ENCODE measurements at places on chromosomes 11 and 22.

DNA sequence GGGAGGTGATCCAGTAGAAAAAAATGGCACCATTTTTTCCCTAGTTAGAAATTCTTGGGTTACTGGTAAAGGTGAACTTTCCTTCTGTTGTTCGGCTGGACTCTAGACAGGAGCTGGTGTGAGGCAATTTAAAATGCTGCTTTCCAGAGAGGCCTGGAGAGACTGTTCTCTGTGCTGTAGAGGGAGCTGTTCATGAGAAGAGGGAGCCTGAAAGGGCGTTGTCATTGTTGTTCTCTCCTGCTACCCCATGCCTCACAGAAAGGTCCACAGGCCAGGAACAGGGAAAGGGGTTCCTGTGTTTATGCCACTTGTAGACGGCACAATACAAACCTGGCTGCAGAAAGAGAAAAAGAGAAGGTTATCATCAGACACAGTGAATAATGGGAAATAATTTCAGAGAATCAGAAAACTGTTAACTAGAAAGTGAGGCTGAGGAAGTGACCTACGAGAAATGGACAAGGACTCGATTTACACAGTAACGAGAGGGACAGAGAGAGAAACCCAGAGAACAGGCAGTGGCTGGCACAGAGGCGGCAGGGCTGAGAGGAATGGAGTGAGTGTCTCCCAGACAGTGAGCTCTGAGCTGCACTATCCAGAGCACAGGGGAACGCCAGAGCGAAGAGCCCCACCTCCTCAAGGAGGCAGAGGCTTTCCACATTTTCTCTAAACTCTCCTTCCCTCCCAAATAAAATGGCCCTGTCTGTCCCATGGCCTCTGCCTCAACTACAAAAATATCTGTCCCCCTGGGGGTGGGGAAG is 109.2 kb downstream of the RRM1 start:
- no peak for DNase-seq

- DNase-seq = no peak
These were observed 112.2 kb downstream of the MTNR1B start for GRCh38 chr11:93081694-93082093.

DNA sequence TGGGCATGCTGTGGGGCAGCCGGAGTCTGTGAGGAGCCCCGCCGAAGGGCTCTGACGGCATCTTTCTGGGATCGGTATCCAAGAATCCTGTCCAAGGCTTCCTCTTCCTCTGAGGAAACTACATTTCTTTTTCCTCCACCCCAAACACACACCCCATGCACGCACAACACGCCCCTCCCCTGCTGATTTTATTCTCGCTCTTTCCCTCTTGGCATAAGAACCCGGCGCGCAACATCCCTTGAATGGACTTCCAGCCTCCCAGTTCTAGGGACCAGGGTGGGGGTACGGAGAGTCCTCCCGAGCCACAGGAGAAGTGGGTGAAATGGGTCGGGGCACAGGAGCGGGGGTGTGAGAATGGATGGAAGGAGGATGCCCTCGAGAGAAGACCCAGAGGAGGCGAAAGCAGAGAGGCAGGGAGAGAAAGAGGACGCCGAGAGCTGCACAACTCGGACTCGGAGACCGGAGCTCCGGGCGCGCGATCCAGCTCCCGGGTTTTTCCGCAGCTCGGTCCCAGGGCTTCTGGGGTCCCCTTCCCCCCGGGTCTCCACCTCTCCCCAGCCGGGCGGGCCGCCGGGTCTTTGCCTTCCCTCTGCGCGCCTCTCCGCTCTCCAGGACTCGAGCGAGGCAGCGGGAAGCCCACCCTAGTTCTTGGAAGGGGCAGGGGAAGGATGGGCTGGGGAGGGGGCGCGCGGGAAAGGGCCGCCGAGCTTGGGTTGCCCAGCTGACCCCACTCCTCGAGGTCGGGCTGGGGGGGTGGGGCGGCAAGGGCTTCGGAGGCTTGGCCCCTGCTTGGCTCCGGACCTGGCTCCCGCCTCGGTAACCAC is 1.5 kb upstream of the LARGE1 start:
- no peak for DNase-seq

- DNase-seq = no peak
These were observed 373.0 kb downstream of the CTTN start for GRCh38 chr11:70771099-70771885.

- no peak for DNase-seq
These were observed 1.4 kb downstream of the ASCL2 start for GRCh38 chr11:2268729-2269600.

DNA sequence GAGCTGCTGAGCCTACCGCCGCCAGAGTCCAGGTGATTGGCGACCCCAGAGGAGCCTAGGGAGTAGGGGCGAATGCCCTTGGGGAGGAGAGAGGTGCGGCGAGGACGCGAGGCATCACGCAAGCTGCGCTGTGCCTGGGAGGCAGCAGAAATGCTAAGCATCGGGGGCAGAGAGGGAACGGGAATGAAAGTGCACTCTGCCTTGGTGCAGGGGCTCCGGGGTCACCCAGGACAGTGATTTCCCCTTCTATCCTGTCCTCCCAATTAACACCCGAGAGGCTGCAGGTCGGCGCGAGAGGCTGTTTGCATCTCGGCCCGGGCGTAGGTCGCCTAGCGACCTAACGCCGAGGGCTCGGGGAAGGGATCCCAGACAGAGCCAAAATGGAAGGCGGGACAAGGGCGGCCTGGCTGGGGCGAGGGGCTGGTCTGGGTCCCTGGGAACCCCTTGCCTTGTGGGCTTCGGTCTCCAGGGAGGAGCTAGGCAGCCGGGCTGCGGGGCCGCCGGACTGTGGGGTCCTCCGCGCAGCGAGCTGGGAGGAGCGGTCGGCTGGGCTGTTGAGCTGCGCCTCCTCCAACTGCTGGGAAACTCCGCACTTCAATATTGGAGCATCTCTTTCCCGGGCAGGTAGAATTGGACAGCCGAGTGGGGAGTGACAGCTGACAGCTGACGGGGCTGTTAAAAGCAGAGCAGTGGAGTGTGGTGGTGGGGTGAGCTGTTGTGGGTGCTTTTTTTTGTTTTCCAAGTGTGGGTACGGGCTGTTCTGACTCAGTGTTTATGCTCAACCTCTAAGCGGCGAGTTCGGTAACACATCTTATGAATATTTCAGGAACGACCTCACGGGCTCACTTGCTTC is 657 bp downstream of the ELMOD1 start:
- no peak for DNase-seq

- DNase-seq = no peak
These were observed 71.8 kb upstream of the PARVG start for GRCh38 chr22:44108806-44109385.

GRCh38 chr11:109865548-109866186 is 227.5 kb upstream of the ZC3H12C start:
- no peak for DNase-seq

- DNase-seq = no peak
These were observed 2.8 kb upstream of the TNFRSF13C start for GRCh38 chr22:41929418-41929810.

GRCh38 chr11:57804466-57804865 is 42.9 kb downstream of the CTNND1 start:
- no peak for DNase-seq

DNA sequence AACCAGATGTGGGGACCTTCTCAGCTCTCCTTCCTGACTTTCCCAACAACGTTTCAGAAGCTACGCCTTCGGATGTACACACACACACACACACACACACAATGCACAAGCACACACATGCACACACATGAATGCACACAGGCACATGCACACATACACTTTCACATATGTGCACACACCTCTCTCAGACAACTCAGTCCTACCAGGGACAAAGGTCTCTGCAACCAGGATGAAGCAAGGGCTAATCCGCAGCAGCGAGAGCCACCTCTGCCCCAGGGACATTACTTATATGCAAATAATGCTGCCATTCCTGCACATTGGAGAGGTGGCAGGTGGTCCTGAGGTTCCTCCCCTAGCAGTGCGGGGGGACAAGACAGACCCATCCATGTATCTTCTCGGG is 27.4 kb upstream of the LINC01488 start:
- no peak for DNase-seq

DNA sequence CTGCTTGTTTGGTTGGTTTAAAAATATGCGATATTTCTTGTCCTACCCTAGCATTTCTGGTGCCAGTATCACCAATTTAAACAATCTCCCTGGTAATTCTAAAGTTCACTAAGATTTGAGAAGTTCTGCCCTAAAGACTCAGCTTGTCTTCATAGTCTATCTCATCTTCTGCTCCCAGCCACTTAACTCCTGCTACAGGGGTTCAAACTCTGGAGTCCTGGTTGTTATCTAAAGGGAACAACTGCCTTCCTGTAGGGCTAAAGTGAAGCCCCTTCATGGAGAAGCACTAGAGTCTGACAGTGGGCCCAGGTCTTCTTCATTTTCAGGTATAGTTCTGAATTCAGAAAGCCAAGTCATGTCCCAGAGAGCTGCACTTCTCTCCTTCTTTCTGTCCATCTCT is 73.2 kb downstream of the CTNND1 start:
- DNase-seq = no peak

DNA sequence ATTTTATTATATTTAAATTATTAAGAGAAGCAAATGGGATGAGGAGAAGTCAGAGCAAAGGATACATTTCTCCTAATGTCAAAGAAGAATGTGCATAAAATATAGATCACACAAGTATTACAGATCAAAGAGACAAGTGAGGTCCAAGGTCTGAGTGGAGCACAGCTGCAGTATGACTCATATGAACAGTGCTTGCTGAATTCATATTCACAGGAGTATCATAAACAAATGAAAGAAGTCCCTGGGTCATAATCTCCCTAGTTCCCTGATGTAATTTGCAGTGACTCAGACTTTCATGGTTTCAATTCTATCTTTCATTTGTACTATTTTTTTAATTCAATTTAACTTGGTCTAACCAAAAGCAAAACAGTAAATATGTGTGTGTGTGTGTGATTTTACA is 499.0 kb upstream of the CCDC179 start:
- peak; percentile 76 for DNase-seq

GRCh38 chr22:19429950-19430889 is 1.3 kb downstream of the HIRA start:
- DNase-seq = no peak

- DNase-seq = no peak
These were observed 7.0 kb upstream of the HINFP start for GRCh38 chr11:119114351-119114750.

- no peak for DNase-seq
These were observed 3.4 kb downstream of the CCDC89 start for GRCh38 chr11:85682330-85683305.

- DNase-seq = no peak
These were observed 98.1 kb upstream of the BLID start for GRCh38 chr11:122214080-122214479.

DNA sequence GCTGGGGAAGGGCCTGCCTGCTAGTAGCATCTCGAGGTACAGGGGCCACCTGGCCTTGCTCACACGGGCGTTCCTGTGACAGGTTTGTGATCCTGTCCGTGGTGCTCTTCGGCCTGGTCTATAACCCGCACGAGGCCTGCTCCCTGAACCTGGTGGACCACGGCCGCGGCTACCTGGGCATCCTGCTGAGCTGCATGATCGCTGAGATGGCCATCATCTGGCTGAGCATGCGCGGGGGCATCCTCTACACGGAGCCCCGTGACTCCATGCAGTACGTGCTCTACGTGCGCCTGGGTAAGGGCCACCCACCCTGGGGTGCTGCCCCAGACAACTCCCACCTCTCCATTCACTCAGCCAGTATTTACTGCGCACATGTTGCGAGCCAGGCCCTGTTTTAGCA is 31.8 kb upstream of the MYRF start:
- no peak for DNase-seq

DNA sequence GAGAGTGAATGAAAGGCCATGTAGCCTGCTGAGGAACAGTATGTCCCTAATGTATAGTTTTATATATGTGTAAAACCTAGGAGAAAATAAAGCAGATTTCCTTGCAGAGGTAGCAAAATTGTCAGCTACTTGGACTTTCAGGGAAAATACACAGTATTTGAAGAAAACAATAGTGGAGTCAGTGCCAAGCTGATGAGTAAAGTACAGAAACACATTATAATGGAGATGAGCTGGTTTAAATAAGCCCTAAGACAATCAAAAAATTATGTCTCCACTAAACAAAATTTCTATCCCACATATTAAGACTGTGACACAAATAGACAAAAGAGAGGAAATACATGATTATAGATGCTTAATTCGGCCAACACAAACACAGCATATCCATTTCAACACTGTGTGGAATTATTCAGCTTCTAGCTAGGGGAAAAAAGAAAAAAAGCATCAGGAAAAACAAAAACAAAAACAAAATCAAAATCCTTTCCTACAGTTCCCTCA is 75.9 kb downstream of the MAML2 start:
- DNase-seq = no peak

- no peak for DNase-seq
These were observed 44.8 kb upstream of the SMCO4 start for GRCh38 chr11:93587858-93588581.

DNA sequence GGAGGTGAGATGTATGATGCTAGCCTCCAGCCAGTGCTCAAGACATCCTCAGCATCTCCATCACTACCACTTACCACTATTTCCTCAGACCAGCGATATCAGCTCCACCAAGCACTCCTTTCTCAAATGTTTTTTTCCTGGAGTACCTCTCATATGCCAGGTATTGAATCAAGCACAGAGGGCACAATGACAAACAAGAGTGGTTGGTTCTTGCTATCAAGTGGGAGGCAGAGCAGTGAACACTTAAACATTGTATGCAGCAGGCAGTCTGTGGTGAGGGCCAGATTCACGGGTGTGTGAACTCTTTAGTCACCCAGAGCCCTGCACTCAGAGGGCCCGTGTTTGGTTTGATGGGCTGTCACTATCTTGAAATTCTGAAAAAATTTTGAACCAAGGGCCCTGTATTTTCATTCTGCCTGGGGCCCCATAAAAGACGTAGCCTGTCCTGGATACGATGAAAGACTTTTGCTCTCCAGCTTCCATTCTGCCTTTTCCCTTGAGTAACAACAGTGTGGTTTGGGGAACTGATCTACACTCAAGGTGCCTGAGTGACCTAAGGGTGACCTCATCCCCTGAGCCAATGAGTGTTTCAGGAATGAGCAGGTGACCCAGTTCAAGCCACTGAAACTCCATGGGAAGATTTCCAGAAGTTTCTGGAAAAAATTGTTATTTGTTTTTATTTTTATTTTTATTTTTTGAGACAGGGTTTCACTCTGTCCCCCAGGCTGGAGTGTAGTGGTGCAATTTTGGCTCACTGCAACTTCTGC is 348.4 kb upstream of the NARS2 start:
- no peak for DNase-seq

DNA sequence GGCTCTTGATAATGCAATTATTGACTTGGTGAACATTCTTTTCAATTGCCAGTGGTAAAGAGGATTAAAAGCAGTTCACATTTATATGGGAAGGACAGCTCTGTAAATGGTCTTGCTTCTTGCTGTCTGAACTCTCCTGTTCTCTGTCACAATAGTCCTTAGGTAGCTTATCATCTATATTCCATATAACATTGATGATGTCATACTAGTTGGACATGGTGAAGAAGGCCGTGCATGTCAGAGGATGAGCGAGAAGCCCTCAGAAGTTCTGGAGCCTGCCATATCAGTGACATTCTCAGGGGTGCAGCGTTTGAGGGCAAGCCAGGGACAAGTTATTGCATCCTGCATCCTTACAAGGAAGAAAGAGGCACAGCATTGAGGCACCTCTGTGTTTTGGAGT is 2.6 kb upstream of the CHKB start:
- DNase-seq = no peak

DNA sequence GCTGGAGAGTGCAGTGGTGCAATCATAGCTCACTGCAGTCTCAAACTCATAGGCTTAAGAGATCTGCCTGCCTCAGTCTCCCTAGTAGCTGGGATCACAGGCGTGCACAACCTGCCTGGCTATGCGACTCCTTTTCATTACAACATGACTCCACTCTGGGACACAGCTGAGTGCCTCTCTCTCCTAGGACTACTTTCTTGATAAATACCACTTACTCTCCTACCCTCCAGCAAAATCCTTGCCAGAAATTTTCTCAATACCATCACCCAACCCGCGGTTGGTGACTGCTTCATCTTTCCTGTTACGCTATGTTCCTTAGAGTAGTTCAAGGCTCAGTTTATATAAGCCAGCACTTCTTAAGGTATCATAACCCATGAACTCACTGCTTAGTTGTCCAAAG is 26.9 kb downstream of the ARFGAP3 start:
- DNase-seq = no peak
